ENCODE measurements at places on chromosomes 3 and 15.

- no peak for DNase-seq
Measured at GRCh38 chr3:161070980-161071663, 34.0 kb downstream of the B3GALNT1 start.

DNA sequence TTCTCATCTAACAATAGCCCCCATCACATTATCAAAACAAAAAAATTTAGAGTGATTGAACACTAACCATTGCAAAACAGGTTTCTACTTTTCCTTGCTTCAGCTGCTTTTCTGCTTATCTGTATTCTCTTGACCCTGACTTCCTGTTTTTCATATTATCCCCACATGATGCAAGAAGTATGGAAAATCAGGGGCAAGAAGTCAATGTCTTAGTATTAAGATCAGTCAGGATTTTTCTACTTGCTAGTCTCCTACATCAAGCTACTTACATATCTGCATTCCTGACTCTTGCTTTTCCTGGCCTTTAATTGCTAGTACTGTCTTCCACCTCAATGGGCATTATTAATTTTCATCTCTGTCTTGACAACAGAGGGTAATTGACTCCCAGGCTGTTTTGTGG, 300.2 kb downstream of the OTOL1 start:
- peak; percentile 31 for DNase-seq

DNA sequence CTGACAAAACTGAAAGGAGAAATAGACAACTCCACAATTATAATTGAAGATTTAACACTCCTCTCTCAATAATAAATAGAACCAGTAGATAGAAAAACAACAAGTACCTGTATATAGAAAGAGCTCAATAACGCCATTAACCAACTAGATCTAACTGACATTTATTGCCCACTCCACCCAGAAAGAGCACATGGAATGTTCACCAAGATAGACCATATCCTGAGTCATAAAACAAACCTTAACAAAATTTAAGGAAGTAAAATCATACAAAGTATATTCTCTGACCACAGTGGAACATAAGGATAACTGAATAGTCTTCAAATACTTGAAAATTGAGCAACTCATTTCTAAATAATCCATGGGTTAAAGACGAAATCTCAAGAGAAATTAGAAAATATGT, 25.1 kb downstream of the KBTBD12 start:
- DNase-seq = no peak

GRCh38 chr3:157297328-157297915, 137.5 kb upstream of the CCNL1 start:
- DNase-seq = no peak

GRCh38 chr3:30614943-30615342, 8.5 kb downstream of the TGFBR2 start:
- DNase-seq = no peak

DNA sequence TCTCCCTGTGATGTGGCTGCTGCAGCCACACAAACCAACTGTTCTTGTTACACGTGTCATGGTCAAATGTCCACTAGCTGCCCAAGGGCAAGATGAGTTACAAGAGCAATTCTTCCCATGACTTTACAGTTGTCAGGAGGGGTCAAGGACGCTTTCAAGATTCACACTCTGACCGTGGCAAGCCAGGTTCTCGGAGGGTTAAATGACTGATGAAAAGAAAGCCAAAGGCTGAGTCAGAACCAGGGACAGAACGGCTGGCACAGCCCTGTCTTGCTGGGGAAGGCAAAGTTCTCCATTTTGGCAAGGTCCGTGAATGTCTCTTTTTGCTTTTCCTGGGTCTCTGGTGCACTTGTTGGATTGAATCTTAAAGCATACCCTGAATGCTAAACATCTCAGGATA, 364.5 kb upstream of the ICE2 start:
- no peak for DNase-seq

- DNase-seq = no peak
Measured at GRCh38 chr15:85494048-85494777, 113.8 kb downstream of the AKAP13 start.

DNA sequence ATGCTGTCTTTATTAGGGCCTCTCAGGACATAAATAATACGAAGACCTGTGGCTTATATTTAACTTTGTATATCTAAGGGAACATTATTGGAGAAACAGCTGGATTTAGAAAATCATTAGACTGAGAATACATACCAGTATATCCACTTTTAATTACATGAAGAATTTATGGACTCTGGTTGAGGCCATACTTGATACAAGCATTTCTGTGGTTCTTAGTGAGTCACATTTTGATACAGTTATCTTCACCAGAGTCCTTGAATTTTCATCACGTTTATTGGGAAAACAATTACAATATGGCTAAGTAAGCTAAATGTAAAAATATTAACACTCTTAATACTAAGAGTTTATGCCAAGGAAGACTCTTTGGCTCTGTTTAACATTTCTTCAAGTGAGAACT, 9.9 kb downstream of the KIF23 start:
- no peak for DNase-seq

- no peak for DNase-seq
Measured at GRCh38 chr15:91135201-91136130, 35.4 kb downstream of the SV2B start.

DNA sequence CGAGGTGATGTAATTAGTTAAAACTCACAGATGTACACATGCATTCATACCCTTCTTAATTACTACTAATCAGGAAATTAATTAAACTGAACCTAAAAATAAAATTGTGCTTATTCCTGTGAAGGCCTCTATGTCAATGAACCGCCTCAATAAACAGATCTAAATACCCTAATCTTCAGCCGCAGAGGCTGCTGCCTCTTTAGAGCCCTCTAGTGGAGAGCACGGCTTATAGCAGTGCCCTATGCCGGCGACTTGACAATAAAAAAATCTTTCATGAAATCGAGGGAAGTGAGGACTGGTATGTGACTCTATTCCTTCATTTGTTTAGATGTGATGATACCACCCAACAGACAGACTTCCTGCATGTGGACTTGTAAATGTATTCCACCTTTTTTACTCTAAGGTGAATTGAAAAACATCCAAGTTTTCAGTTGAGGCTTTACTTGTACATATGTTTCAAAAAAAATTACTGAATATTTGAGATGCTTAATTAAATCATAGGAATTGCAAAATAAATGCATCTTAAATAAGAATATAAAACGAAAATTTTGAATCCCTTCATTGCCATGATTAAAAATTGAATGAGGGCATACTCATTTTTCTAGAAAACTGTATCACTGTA, 8.3 kb upstream of the EPHA3 start:
- DNase-seq = peak; percentile 83

GRCh38 chr3:163261056-163261455, 1764.4 kb downstream of the OTOL1 start:
- no peak for DNase-seq

DNA sequence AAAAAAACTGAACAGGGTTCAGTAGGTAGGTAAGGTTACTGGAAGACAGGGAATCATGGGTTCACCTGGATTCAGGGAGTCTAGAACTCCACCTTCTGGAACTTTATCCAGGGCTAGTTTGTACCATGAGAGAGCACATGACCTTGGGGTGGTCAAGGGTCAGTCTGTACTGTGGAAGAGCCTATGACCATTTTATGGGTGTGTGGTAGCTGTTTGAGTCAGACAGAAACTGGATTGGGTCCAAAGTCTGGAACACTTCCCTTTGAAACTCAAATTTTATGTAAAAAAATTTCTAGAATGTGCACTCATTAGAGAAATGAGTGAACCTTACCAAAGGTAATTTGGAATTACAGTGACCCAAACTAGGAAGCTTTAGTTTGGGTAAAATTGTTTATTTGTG, 486.0 kb upstream of the AGTR1 start:
- DNase-seq = no peak

GRCh38 chr3:71710906-71711494, 14.2 kb downstream of the EIF4E3 start:
- DNase-seq = peak; percentile 83

GRCh38 chr15:73852507-73852906, 20.9 kb upstream of the TBC1D21 start:
- no peak for DNase-seq

GRCh38 chr3:13401149-13401548, 19.0 kb downstream of the NUP210 start:
- DNase-seq = no peak

GRCh38 chr3:81249540-81250029, 511.9 kb downstream of the GBE1 start:
- DNase-seq = no peak

DNA sequence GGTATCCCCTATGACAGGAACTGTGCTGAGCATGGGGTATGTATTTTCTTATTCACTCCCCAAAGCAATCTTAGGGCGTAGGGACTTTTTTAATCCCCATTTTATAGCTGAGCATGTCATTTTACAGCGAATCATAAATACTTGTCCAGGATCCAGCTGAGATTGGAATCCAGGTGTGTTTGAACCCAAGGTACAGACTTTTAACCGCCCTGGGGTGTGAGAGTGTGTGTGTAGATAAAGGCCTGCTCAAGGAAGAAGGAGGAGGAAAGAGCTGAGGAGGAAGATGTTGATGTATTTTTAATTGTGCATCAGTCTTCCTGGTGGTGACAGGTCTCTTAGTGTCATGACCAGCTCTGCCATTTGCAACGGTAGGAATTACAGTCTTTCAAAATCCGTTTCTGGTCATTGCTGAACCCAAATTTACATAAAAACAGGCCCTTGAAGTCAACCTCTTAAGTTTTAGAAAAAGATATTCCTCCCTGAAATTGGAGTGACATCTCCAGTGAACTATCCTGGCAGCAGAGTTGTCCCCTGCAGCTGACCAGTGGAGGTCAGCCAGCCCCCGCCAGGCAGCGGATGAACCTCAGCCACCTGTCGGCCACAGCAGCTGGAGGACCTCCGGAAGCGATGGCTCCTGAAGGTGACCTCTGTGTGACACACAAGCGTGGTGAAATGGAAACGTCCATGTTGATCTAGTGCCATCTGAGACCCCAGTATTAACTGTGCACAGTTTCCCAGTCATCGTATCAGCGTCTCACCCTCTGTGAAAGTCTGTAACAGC, 92.8 kb upstream of the MITF start:
- DNase-seq = no peak

- DNase-seq = no peak
Measured at GRCh38 chr3:99256788-99257187, 355.3 kb upstream of the DCBLD2 start.

DNA sequence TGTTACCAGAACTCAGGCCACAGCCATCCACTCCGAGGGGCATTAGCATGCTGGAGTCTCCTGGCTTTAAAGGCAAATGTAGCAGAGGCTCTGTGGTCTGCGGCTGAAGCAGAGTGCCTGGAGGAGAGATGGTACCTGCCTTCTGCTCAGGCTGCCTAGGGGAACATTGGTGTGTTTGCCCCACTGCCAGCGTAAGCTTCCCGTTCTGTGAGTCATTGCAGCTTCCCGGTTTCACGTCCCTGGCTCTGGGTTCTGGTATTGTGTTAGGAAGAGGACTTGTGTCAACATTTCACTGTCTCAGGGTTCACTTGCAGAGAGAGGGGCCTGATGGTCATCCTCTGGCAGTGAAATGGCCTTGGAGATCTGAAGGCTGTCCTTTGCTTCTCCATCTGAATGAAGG, 1.8 kb downstream of the GASK1A start:
- no peak for DNase-seq

GRCh38 chr3:39410893-39411292, 4.4 kb downstream of the RPSA start:
- DNase-seq = no peak

GRCh38 chr3:149701977-149702350, 44.1 kb upstream of the WWTR1 start:
- no peak for DNase-seq

DNA sequence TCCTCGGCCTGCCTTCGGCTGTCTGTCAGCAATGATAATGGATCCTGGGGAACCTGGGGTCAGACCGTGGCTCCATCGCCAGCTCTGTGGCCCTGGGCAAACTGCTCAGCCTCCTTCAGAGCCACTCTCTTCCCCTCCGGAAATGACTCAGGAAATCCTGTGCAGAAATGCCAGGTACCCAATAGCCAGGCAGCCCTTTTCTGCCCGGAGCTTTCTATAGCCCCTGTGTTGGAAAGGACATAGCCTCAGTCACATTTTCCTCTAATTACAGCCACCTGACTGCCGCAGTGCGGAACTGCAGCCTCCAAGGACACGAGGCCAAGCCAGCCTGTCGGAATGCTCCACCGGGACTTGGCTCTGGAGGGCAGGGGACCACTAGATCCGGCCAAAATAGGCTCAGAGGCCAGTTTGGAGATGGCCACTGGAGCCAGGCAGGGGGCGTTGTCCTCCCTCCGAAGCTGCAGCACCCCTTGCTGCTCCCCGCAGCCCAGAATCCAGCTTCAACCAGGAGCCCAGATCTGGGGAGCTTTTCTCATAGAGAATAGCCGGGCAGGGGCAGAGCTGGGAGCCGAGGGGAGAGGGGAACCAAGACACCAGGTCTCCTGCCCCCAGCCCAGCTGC, 11.6 kb upstream of the ZXDC start:
- peak; percentile 67 for DNase-seq

DNA sequence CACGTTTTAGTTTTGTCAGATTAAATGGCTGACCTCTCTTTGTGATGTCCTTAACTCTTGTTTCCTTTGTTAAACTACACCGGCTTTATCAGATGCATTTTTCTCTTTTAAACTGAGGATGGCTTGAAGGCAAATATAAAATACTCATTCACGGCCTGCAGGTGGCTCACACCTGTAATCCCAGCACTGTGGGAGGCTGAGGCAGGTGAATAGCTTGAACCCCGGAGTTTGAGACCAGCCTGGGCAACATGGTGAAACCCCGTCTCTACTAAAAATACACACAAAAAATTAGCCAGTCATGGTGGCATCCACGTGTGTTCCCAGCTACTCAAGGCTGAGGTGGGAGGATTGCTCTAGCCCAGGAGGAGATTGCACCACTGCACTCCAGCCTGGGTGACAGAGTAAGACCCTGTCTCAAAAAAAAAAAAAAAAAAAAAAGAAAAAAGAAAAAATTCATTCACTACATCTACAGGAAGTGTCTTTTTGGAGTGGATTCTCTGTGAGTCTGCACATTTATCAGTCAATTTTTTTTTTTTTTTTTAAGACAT, 34.7 kb upstream of the SACM1L start:
- DNase-seq = peak; percentile 65

DNA sequence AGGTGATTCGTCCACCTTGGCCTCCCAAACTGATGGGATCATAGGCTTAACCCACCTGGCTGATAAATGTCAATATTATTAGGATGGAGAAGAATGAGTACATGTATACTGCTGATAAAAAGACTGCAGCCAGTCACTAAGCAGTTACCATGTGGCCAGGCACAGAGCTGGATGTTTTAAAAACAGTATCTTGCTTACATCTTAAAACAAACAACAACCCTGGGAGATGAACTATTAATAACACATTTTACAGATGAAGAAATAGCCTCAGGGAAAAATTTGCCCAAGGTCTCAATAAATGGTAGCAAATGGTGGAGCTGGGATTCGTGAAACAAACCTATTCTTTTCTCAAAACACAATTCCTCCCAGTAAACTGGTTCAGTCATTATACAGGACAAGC, 18.1 kb downstream of the IL17RD start:
- no peak for DNase-seq

DNA sequence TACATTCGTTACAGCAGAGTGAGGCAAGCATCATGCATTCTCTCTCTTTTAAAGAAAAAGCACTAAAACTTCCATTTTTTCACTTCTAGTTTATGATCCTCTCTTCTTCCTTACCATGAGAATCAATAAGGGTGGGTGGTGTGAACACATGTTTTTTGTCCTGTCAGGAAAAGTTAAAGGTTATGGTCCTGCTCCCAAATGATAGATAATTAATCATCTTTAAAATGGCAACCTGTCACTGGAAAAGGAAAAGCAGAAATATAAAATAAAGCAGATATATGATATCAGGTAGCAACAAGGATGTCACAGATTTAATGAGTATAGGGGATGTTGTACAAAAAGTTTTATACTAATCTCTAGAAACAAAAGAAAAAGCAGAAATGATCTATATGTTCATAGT, 56.4 kb upstream of the PHLDB2 start:
- no peak for DNase-seq

GRCh38 chr15:40239404-40239692, 485 bp downstream of the PAK6 start:
- DNase-seq = no peak

Measured in hematopoietic multipotent progenitor cell treated with erythropoietin and hydrocortisone succinate and interleukin-3 and kit ligand, for 4 days (in vitro differentiated cells).